ENCODE measurements at places on chromosomes 11 and 22. TPM values are rescaled to one million over a fixed set of nuclear protein-coding genes. Genes with fewer than 3 reads are reported as not detected.

Gene PHETA2
- total RNA-seq, result 6.3 TPM

DNA sequence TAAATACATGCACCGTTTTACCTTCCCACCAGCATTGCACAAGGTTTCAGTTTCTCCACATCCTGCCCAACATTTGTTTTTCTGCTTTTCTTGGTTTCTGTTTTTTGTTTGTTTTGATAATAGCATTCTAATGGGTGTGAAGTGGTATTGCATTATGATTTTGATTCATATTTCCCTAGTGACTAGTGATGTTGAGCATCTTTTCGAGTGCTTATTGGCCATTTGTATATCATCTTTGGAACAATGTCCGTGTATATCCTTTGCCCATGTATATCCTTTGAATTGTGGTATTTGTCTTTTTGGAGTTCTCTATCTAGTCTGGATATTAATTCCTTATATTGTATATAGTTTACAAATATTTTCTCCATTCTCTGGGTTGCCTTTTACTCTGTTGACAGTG, 2914.8 kb upstream of the OR11H1 start:
- DNase-seq, result no peak

GRCh38 chr11:83306200-83307080, 20.3 kb upstream of the CCDC90B start:
- no peak for DNase-seq

Gene SEZ6L
- total RNA-seq, result not detected

Gene GRAMD1B
- total RNA-seq, result 0.07 TPM

GRCh38 chr22:35995348-35995747, 33.3 kb downstream of the RBFOX2 start:
- no peak for DNase-seq

DNA sequence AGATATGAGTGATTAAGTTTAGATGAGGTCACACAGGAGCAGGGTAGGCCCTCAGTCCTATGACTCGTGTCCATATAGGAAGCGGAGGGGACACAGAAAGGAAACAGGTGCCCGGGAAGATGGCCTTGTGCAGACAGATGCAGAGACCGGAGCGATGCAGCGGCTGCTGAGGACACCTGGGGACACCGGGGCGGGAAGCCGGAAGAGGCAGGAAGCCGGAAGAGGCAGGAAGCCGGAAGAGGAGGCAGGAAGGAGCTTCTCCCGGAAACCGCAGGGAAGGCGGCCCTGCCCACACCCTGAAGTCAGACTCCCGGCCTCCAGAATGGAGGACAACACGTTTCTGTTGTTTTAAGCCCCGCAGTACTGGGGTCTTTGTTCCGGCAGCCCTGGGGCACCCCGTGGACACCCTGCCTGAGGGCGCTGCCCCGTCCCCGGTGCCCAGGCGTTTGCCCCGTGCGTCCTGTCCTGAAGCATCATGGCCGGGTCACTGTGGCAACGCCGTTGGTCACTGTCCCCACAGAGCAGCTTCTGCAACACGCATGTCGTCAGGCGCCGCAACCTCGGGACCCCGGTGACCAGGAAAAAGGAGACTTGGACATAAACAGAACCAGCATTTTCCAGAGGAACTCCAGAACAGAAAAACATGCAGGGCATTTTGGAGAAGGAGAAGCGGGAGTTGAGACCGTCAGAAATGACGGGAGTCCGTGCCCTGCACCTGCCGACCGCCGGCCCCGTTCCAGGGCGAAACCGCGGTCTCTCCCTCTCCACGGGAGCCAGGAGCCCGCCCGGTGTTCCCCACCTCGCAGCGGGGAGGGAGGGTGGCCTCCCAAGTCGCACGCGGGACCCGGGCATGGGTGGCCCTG, 103.4 kb downstream of the BRD1 start:
- no peak for DNase-seq

DNA sequence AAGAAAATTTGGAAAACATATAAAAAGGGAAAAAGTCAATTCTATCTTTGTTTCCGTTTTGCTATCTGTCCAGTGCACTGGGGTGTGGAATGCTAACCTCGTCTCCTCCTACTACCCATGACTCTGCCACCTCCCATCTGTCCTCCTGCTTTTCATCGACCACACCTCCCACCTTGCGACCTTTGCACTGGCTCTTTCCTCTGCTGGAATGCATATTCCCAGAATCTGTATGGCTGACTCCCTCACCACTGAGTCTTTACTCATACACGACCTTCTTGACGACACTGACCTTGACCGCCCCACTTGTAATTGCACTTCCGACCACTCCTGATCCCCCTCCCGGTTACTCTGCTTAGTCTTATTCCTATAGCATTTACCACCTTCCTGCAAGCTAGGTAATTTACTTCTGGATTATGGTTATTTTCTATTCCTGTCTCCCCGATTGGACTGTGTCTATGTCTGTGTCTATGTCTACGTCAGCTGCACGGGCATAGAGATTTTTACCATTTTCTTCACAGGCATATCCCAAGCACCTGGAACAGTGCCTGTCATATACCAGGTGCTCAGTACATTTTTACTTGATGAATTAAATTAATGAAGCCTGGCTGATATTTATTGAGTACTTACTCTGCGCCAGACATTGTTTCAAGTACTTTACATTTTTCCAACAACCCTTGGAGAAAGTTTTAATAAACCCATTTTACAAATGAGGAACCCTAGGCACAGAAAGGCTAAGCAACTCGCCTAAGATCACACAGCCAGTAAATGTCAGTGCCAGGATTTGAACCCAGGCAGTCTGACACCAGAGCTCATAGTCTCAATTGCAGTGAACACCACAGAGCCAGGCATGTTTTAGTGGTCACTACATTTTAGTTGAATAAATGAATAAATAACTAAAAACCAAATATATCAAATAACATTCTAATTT, 89.3 kb upstream of the SLC22A12 start:
- DNase-seq, result no peak

Gene TBX1
- total RNA-seq, result 0.54 TPM

DNA sequence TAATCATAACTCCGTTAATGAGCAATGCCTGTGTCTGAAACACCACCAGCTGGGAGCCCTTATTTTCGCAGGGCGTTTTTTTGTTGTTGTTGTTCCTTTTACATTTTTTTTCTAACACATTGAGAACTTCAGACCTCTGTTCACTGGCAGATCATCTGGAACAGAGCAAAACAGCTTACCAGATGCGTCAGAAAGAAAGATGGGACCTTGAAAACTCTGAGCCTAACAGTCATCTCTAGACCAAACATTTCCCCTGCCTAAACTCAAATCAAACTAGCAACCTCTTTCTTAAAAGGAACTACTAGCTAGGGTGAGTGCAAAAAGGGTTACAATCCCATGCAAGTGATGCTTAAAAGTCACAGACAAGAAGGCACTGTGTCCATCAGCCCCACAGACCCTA, 93.2 kb downstream of the PLEKHA7 start:
- no peak for DNase-seq

GRCh38 chr22:44218071-44218470, 37.3 kb downstream of the PARVG start:
- no peak for DNase-seq

DNA sequence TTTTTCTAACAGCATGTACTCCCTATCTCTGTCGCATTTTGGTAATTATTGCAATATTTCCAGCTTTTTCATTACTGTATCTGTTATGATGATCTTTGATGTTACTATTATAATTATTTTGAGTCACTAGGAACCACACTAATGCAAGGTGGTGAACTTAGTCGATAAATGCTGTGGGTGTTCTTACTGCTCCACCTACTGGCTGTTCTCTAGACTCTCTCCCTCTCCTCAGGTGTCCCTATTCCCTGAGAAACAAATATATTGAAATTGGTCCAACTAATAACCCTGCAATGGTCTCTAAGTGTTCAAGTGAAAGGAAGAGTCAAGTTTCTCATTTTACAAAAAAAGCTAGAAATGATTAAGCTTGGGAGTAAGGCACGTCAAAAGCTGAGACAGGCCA, 10.5 kb downstream of the ARL14EP start:
- no peak for DNase-seq

GRCh38 chr11:68966894-68967780, 13.6 kb downstream of the MRGPRD start:
- DNase-seq, result no peak

Gene OR8A1
- total RNA-seq, result not detected

Gene CCDC87
- total RNA-seq, result 0.32 TPM

Gene VPREB1
- not detected for total RNA-seq

GRCh38 chr11:108733479-108734116, 68.7 kb downstream of the DDX10 start:
- peak; percentile 37 for DNase-seq

- no peak for DNase-seq
These were observed 22.5 kb upstream of the EED start for GRCh38 chr11:86222081-86222480.

Gene FGF4
- total RNA-seq, result not detected

DNA sequence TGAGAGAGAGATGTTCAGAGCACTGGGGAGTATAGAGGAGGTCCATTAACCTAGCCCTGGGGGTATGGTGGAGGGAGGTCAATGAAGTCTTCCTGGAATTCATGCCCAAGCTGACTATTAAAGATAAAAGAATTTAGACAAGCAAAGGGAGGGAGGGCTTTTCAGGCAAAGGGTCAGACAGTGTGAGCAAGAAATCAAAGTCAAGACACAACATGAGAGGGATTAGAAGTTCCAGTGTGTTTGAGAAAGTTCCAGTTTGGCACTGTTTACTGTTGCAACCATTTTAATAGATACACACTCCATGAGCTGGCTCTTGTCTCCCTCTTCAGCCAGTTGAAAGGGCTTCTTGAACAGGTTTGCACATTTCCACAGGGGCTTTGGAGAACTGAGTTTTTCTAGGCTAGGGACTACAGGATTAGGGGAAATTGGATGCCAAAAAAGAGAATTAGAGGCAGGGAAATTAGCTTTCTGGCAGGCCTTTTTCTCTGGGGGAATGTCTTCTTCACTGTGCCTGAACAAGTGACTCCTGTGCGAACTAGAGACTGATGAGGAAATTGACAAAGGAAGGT, 14.7 kb upstream of the NNMT start:
- DNase-seq, result no peak

GRCh38 chr11:75342231-75342918, 9.1 kb downstream of the ARRB1 start:
- no peak for DNase-seq

Gene DBX1
- total RNA-seq, result not detected

GRCh38 chr11:93528757-93529645, 14.2 kb downstream of the SMCO4 start:
- no peak for DNase-seq

- no peak for DNase-seq
These were observed 3.7 kb downstream of the TRMT112 start for GRCh38 chr11:64313491-64314145.

DNA sequence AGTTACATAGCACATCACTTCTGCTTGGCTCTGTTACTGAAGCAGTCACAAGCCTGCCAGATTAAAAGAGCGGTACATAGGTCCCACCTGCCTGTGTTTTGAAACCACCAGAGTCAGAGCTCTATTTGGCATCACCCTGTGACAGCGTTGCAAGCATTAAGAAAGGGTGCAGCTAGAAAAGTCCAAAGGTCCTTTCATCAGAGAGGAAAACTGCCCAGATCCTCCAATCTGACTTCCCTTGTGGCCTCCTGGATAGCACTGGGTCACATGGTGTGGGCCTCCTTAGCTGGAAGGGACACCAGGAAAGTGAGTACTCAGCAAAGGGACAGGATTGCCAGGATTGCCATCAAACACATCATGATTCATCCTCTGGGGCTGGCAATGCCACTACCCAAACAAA, 22.9 kb downstream of the STX3 start:
- no peak for DNase-seq

- DNase-seq, result no peak
These were observed 29.7 kb upstream of the DDX6 start for GRCh38 chr11:118820412-118821357.

Gene APOBEC3H
- 0.39 TPM for total RNA-seq

GRCh38 chr11:105297463-105297862, 157.9 kb upstream of the CARD18 start:
- DNase-seq, result peak; percentile 50

GRCh38 chr11:70916351-70916750, 336.0 kb downstream of the SHANK2 start:
- no peak for DNase-seq

- no peak for DNase-seq
These were observed 102.2 kb downstream of the TRIM29 start for GRCh38 chr11:120035756-120036155.

Gene OR52A1
- total RNA-seq, result not detected

DNA sequence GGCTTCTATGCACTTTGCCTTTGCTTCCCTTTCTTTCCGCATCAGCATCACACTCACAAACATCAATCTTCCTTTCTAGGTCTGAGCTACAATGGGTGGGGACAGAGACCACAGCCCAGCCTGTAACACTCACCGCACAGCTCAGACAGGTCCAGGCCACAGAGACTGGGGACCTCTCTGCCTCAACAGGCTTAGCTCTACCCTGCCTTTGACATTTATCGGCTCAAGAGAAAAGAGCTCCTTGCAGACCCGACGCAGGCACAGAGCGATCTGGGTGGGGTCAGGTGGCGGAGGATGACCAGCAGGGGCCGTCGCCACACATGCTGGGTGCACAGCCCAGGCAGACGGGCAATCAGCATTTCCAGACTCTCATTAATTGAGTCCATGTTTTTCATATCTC, 837.3 kb downstream of the TBC1D22A start:
- DNase-seq, result no peak

GRCh38 chr11:32775908-32776307, 18.6 kb downstream of the CCDC73 start:
- no peak for DNase-seq

DNA sequence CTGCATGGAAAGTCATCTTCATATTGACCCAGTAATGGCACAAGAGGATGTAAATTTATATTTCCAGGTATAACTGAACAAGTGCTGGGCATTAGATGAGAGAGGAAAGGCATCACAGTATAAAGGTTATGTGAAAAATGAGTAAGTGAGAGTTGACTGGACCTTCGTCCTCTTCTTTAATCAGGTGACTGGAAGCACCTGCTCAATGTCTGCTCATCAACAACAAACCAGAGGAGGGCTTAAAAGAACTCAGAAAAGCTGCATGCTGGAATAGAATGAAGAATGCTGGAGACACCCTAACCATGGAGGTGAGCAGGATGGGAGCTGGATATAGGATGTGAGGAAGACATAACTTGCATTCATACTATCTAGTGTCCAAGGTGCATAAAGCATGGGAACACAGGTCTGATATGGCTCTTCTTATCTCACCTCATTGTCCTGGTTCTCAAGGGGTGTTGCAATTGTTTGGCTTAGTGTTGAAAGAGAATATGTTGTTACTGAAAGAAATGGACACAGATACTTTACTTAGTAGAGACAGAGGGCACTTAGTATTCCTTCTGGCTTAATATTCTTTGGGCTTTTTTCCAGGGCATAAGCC, 7.3 kb upstream of the SLC22A9 start:
- DNase-seq, result no peak

GRCh38 chr22:29715705-29716104, 4.1 kb upstream of the CABP7 start:
- no peak for DNase-seq
